ENCODE measurements at places on chromosomes 7 and 10. TPM values are rescaled to one million over a fixed set of nuclear protein-coding genes. Genes with fewer than 3 reads are reported as not detected.

DNA sequence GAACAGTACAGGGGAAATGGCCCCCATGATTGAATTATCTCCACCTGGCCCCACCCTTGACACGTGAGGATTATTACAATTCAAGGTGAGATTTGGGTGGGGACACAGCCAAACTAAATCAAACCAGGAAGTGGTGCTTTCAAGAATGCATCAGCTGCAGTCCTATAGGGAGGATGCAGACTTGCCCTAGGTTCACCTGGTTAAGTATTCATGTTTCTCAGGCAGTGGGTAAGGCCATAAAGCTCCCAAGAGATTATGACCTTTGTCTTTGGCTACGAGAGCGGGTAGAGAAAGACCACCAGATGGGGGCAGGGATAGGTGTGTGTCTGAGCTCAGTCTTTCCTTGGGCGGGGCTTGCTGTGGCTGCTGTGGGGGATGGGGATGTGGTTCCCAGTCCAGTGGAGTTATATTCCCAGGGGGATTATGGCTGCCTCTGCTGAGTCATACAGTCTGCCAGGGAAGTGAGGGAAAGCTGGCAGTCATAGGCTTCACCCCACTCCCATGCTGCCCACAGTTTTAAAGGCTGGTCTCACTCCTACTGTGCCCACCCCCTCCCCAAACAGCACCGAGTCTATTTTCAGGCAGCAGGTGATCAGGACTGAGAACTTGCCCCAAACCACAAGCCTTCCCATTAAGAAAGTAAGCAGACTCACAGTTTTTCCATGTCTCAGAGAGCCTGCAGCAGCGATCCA, 8.4 kb upstream of the R3HCC1L start:
- H3K27me3 ChIP-seq: no peaks in the 10 kb centered on the region
- H3K27ac ChIP-seq: no peak overlapping the region
- H3K4me1 ChIP-seq: peaks cover 6% of the 10 kb centered on the region
- no peaks in the 10 kb centered on the region for H3K36me3 ChIP-seq
- DNase-seq: peak; percentile 8

DNA sequence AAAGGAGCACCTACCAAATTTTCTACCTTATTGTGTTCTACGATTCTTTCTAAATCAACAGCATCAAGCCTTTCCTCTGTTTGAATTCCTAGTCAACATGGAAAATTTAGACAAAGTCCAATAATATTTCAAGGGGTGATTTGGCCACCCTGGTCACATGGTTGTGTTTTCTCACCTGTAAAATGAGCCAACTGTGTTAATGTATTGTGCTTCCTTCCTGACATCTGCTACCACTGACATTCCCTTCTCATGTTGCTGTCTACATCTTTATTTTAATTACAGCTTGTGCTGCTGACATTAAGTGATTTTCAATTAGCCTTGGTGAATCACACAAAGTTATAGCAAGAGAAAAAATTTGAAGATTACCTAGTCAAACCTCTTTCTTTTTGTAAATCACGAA, 83.0 kb upstream of the NPSR1 start:
- H3K36me3 ChIP-seq: no peaks in the 10 kb centered on the region
- H3K4me3 ChIP-seq: no peak overlapping the region
- H3K4me1 ChIP-seq: no peaks in the 10 kb centered on the region
- no peak for DNase-seq
- H3K27ac ChIP-seq: no peak overlapping the region

GRCh38 chr7:155459700-155460461, 2.0 kb downstream of the EN2 start:
- H3K4me3 ChIP-seq: no peak overlapping the region
- H3K36me3 ChIP-seq: no peaks in the 10 kb centered on the region
- no peak overlapping the region for H3K27ac ChIP-seq
- H3K4me1 ChIP-seq: no peaks in the 10 kb centered on the region
- DNase-seq: no peak
- peaks cover 94% of the 10 kb centered on the region for H3K27me3 ChIP-seq

GRCh38 chr10:17915181-17915580, 36.5 kb upstream of the SLC39A12 start:
- no peak overlapping the region for H3K27ac ChIP-seq
- no peaks in the 10 kb centered on the region for H3K36me3 ChIP-seq
- H3K27me3 ChIP-seq: no peaks in the 10 kb centered on the region
- no peak for DNase-seq

DNA sequence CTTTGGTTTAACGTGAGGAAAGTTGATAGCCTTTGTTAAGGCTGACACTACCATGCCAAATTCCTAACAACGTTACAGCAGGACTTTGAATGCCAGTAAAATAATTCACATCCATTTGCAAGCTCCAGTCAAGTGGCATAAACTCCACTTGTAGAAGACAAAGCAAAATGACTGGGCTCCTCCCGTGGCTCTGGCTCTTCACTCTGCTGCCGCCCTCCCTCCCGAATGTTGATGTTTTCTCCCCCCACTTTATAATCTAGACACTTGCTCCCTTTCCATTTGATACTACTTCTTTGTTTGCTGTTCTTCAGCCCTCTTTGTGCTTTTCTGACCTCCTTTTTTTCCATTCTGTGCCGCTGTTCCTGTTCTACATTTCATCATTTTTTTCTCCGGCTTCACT, 22.8 kb upstream of the ITGB8 start:
- H3K4me3 ChIP-seq: no peak overlapping the region
- H3K27me3 ChIP-seq: no peaks in the 10 kb centered on the region
- no peaks in the 10 kb centered on the region for H3K36me3 ChIP-seq
- no peak overlapping the region for H3K27ac ChIP-seq
- H3K4me1 ChIP-seq: peaks cover 14% of the 10 kb centered on the region

DNA sequence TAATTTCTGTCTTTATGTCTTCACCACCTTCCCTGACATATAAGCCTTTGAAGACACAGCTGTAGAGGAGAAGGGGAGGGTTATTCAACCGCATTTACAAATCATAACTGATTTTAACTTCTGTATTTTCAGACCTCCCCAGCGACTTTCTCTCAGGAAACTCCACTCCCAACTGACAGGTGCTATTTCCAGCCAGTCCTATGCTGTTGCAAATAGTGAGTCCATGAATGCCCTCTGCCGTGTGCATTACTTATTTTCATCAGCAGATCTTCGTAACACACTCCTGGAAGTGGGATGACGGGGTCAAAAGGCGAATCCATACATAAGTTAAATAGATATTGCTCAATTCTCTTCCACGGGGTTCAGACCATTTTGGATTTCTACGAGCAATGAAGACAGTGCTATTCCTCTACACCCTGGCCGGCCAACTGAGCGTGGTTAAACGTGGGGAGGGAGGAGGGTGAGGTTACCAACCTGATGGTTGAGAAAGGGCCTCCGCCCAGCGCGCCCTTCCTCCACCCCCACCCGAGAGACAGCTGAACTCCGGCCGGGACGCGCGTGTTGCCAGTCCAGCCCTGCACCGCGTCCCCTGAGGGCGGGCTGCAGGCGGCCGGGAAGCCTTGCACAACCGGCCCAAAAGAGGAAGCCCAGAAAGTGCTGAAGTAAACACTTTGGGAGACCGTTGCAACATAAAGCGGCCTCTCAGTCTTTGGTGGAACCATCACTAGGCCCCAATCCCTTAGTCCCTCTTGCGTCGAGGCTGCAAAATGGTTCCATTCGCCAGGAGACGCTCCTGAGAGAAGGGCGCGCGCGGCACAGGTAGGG, at the start of gene APBB1IP:
Gene APBB1IP, plus strand, starts transcription at position 705 of the 825 bp plus-strand sequence. CDS start 53,986 bp downstream, outside the sequence.
- no peak for DNase-seq
- H3K4me3 ChIP-seq: no peak within 1 kb of the TSS
- no peaks in the 10 kb centered on the region for H3K36me3 ChIP-seq
- H3K27ac ChIP-seq: no peak within 1 kb of the TSS

- H3K27me3 ChIP-seq: no peaks in the 10 kb centered on the region
- no peak overlapping the region for H3K4me3 ChIP-seq
- no peaks in the 10 kb centered on the region for H3K36me3 ChIP-seq
- peaks cover 50% of the 10 kb centered on the region for H3K4me1 ChIP-seq
- peak overlapping the region; percentile 75 for H3K27ac ChIP-seq
Measured at GRCh38 chr10:67818323-67818722, 19.7 kb downstream of the DNAJC12 start.

- H3K4me1 ChIP-seq: peaks cover 10% of the 10 kb centered on the region
- no peaks in the 10 kb centered on the region for H3K36me3 ChIP-seq
- DNase-seq: no peak
Measured at GRCh38 chr10:121753726-121754476, 155.7 kb upstream of the FGFR2 start.

DNA sequence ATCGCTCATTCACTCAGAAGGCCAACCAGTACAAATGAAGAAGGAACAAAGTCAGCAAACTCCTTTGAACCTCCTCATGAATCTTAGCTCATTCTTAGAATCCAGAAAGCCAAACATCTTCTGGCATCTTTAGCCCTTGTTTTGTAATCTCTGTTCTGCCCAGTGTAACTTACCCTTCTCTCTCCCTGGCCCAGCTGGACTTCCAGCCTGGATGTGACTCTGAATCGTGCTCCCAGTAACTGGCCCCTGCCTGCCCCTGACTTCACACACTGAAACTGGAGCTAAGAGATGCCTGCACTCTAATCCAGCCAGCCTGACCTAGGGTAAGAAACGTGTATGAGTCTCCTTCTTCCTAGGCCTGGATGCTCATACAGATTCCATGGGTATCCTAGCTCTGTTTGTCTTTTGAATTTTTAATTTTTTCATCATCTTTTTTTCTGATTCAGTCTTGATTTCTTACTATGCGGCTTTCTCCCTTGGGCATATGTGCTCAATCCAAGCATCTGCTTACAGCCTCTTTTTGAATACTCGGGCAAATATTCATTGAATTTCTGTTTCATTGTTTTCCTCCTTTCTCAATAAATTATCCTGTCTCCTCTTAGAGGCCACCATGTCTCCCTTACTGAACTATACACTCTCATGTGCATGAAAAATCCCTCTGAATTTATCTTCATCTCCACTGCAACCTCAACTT, 845.6 kb upstream of the AUTS2 start:
- no peak overlapping the region for H3K27ac ChIP-seq
- no peak for DNase-seq
- no peaks in the 10 kb centered on the region for H3K36me3 ChIP-seq
- no peaks in the 10 kb centered on the region for H3K27me3 ChIP-seq
- H3K4me1 ChIP-seq: no peaks in the 10 kb centered on the region

Gene WNT2
- 2.5 TPM for total RNA-seq

DNA sequence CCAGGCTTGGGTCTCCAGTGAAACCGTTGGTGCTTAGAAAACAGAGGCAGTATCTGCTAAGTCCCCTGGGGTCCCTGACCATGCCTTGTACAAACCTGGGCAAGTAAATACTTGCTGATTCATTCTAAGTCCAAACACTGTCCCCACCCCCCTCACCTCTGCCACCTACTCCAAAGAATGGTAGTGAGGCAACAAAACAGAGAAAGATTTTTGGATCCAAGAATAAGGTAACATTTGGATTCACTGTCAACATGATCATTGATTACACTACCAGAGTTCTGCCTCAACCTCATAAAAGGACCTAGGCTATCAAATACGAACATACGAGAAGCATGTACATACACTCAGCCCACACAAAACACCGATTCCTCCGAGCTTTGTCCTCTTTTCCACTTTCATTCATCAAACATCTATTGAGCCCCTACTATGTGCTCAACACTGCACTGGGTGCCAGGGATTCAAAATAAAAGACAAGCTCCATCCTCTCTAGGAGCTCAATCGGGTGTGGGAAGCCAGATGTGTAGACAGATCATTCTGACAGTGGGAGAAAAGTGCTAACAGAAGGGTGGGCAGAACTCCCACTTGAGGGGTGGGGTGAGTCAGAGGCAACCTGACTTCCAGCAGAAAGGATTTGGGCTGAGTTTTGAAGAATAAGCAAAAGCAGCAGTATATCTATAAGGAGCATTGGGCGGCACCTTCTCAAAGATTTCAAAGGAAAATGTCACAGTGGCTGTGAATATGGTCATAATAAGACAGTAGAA, 71.2 kb downstream of the GFRA1 start:
- H3K36me3 ChIP-seq: no peaks in the 10 kb centered on the region
- no peak for DNase-seq
- no peak overlapping the region for H3K27ac ChIP-seq
- no peak overlapping the region for H3K4me3 ChIP-seq
- peaks cover 18% of the 10 kb centered on the region for H3K4me1 ChIP-seq

- no peaks in the 10 kb centered on the region for H3K4me1 ChIP-seq
- DNase-seq: peak; percentile 4
- no peak overlapping the region for H3K27ac ChIP-seq
- no peaks in the 10 kb centered on the region for H3K36me3 ChIP-seq
- no peaks in the 10 kb centered on the region for H3K27me3 ChIP-seq
Measured at GRCh38 chr7:70856901-70857630, 274.9 kb upstream of the GALNT17 start.

DNA sequence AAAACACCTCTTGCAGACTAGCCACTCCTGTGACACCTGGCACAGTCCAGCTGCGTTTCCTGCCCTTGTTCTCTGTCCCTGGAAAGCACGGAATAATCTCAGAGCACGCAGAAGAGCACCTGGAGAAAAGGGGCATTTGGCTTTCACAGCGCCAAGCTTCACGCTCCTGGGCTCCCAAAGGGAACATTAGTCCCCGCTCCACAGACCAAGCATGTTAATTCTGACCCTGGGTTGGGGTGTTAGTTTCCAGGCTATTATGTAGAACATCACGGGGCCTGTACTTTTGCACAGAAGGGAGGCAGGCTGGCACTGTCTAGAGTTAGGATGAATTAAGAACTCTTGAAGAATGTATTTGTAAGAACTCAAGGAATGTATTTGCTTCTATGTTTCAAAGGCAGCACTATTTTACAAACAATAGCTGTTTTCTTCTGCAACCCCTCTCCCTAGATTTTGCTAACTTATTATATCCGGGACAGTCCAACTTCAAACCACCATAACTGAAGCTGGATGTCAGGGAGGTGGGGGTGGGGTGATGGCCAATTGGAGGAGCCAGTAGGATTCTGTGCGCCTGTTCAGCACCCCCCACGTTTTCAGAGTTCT, 62.2 kb upstream of the TRIM8 start:
- H3K4me3 ChIP-seq: no peak overlapping the region
- H3K36me3 ChIP-seq: no peaks in the 10 kb centered on the region
- peaks cover 19% of the 10 kb centered on the region for H3K4me1 ChIP-seq
- H3K27me3 ChIP-seq: no peaks in the 10 kb centered on the region
- no peak overlapping the region for H3K27ac ChIP-seq

Gene SAMD8
- 11.0 TPM for total RNA-seq

DNA sequence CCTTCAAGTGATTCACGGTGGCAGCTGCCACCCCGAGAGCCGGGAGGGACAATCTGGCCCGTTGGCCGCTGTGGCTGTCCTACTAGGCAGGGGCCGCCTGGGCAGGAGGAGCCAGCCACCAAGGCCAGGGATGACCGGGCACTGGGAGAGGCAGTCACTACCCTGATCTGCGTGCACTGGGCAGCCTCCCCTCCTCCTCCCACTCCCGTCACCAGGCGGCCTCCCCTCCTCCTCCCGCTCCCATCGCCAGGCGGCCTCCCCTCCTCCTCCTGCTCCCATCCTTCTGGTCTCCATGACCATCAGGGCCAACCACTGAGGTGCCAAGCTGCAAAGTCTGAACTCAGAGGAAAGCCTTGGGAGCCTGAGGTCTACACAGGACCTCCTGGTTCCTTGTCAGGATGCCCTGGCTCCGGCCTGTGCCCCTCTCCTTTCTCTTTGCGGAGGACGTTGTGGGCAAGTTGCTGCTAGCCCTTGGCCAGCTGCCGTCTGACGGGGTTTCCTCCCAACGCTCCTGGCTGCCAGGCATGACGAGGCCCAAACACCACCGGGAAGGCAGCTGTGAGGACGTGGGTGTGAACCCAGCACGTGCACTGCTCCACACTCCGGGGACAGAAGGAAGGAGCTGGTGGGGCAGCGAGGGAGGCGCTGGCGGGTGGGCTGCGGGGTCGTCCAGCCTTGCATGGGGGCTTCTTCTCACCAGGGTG, 131.1 kb downstream of the WDR37 start:
- H3K36me3 ChIP-seq: no peaks in the 10 kb centered on the region
- DNase-seq: no peak
- H3K27me3 ChIP-seq: peaks cover 58% of the 10 kb centered on the region
- no peak overlapping the region for H3K27ac ChIP-seq
- no peaks in the 10 kb centered on the region for H3K4me1 ChIP-seq

GRCh38 chr10:81969136-81969535, 94.1 kb downstream of the NRG3 start:
- H3K4me3 ChIP-seq: no peak overlapping the region
- no peak overlapping the region for H3K27ac ChIP-seq
- no peaks in the 10 kb centered on the region for H3K4me1 ChIP-seq
- no peak for DNase-seq
- no peaks in the 10 kb centered on the region for H3K27me3 ChIP-seq
- no peaks in the 10 kb centered on the region for H3K36me3 ChIP-seq
